Activated naive CD4-positive, alpha-beta T cell treated with anti-CD3 and anti-CD28 coated beads, Interleukin-2, amount 50 U/mL, for 72 hours (primary cell): ENCODE measurements at places on chromosomes 5 and 9. TPM values are rescaled to one million over a fixed set of nuclear protein-coding genes. Genes with fewer than 3 reads are reported as not detected.

GRCh38 chr5:127440831-127441230, 76.6 kb upstream of the PRRC1 start:
- DNase-seq = no peak

DNA sequence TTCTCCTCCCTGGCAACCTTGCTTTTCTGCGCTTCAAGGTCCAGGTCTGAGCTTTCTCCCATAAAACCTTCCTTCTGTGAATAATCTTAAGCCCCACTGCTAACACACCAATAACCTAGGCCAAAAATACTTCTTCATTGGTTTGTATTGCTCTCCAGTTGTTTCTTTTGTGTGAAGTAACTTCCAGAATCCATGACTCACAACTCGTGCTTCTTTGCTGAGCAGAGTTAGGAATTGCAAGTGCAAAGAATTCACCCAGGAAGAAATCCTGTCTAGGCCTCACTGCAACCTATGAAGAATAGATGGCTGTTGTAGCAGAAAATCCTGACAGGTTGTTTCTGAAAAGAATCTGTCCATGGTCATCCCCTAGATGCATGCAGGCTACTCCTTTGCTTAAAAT, 295.7 kb downstream of the MED10 start:
- DNase-seq = no peak

- no peak for DNase-seq
These were observed 177.8 kb upstream of the PTGER4 start for GRCh38 chr5:40501711-40502444.

DNA sequence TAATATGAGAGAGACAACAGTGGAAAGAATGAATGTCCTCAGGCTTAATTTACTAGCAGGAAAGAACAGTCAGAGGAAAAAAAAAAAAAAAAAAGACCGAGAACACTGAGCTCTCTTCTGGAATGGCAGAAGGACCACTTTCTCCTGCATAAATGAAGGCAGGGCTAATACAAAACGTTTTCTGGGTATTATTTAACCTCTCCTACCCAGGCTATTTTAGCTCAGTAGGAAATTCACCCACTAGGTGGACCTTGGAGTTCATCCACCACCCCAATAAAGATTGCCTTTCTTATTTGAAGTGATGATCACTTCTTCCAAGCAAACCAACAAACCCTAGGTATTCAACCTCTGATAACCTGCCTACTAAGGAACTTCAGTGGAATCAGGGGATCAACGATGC, 3.7 kb downstream of the GLIS3 start:
- no peak for DNase-seq

DNA sequence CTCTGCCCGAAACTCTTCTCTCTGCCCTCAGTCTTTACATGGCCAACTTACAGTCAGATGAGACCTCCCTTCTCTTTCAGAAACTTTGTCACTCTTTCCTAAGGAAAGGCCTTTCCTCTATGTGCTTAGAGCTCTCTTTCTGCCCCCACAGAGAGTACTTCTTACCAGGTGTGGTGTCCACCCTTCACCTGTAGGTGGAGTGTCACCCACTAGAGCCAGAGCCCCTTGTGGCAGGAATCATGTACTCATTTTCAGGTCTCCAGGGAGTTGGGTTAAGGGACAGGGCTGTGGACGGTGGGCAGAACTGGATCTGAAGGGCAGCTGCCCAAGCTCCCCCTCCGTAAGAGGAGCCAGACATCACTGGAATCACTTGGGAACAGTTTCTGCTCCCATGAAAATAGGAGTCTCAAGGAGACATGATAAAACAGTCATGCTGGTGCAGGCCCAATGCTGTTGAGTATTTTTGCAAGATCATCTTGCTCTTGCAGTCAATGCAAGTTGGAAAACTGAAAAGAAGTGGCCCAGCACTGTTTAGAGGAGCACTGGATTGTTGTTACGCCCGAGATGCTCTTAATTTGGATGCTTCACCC, 436.7 kb downstream of the ZSWIM6 start:
- DNase-seq = no peak

- no peak for DNase-seq
These were observed 60.5 kb upstream of the IL6ST start for GRCh38 chr5:56055287-56055686.

- no peak for DNase-seq
These were observed 9.1 kb upstream of the ANXA2R start for GRCh38 chr5:43049236-43049635.

DNA sequence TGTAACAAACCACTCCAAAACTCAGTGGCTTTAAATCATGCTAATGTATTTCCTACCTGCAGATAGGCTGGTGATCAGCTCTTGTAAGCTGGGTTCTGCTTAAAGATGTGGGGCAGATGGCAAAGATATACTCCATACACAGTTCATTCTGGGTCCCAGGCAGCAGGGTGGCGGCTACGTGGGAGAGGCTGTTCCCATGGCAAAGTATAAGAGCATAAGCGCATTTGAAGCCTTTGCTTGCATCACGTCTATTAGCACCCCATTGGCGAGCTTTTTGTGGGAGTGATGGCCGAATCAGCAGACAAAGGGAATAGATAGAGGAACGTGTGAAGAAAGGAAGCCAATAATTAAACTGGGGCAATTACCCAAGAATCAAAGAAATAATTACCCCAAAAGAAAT, 523.1 kb downstream of the SPATA31D1 start:
- DNase-seq = no peak

DNA sequence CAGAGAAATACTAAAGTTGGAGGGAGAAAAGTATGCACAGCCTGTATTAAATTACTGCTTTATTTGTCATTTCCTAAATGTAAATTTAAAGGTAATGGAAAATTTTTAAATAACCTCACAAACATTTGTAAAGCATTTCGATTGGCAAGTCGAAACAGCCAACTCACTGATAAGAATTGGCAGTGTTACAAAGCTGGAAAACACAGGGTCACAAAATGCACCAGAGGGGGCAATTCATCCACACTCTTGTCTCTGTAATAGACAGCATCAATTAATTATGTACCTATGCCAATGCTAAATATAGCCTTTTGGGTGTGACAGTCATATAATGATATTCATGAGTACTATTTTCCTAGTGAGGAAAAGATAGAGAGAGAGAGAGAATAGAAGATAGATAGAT, 140.6 kb upstream of the PRLR start:
- no peak for DNase-seq

GRCh38 chr9:123322273-123323195, 33.5 kb upstream of the CRB2 start:
- peak; percentile 69 for DNase-seq

DNA sequence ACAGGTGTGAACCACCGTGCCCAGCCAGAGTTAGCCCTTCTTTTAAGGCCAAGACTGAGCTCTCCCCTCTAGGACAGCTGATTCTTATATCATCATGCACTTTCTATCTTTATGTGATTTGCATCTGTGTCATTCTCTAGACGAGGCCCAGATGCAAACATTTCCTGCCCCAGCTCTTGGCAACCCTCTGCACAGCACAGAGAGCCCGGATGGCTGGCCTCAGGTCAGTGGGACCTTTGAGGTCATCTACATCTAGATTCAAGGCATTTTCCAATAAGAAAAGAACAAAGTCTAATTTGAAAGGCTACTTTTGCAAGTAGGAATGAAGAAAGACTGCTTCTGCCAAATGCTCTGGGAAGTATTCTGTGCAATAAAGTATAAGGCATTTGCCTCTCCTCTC, 109.0 kb upstream of the DAB2 start:
- no peak for DNase-seq

DNA sequence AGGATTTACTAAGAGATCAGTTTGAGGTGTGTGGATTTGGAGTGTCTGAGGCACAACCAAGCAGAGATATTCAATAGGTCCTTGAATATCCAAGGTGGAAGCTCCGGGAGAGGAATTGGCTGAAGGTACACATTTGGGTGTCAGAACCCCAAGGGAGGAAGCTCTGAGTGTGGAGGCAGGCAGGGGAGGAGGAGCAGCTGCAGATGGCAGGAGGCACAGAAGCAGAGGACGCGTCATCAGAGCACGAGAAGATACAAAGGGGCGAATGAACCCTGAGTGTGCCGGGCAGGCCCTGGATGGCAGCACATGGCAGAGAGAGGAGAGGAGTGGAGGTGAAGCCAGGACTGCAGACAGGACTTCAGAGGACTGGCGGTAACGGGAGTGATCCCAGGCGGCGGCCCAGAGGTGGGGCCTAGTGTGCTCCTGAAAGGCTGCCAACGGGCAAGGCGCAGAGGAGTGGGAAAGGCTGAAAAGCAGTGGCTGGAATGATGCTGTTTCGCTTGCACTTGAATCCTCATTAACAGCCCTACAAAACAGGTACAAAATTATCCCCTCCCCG, 179.8 kb downstream of the FANCC start:
- no peak for DNase-seq

- no peak for DNase-seq
These were observed 70.4 kb upstream of the FBXW11 start for GRCh38 chr5:172076761-172077244.

Gene FAM151B
- total RNA-seq = 0.52 TPM

Gene PPP3R2
- total RNA-seq = not detected

Gene WDR36
- total RNA-seq = 55.3 TPM

Gene SLCO6A1
- not detected for total RNA-seq

Gene ALG2
- 14.0 TPM for total RNA-seq

Gene MAMDC2
- not detected for total RNA-seq

Gene CDK9
- total RNA-seq = 74.8 TPM

Gene CCDC171
- 4.1 TPM for total RNA-seq
